ENCODE measurements at places on chromosomes 6 and 20.

DNA sequence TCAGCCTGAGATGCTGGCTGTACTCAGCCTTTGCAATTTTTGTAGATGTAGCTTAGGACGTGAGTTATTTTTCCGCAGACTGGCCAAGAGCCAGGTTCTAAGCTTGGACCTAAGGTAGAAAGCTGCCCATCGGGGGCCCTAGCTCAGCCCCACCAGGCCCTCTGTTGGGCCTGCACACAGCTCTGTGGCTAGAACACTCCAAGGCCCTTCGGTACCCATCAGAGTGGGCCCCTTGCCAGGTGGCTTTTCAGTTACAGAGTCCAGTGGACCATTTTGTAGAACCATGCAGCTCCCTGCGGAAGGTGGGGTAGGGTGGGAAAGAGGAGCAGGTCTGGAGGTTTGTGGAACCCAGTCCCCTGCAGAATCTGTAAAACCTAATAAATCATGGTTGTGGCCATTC, 22.6 kb downstream of the UCKL1 start:
- DNase-seq: no peak

GRCh38 chr6:148177589-148178233, 164.9 kb upstream of the SASH1 start:
- DNase-seq: peak; percentile 22

GRCh38 chr20:25008388-25009217, 16.1 kb upstream of the APMAP start:
- DNase-seq: peak; percentile 2

DNA sequence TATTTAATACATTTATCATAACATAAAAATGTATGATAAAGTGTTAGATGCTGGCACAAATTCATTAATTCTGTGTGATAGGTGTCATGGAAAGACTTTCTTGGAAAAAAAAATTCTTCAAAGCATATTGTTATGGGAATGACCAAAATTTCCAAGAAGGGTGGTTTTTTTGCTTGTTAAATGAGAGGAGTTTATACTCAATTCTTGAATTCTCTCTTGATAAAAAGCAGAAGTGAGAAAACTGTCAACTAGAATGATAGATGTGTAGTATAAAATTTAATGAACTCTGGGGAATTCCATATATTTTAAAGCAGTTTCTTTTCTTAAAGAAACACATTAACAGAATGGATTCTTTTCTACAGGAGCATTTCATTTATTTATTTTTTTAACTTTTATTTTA, 62.0 kb upstream of the SNAP91 start:
- DNase-seq: no peak

GRCh38 chr20:52760791-52761190, 211.4 kb upstream of the TSHZ2 start:
- DNase-seq: no peak

GRCh38 chr20:34538671-34539123, 19.8 kb upstream of the MAP1LC3A start:
- DNase-seq: peak; percentile 66

GRCh38 chr6:35461270-35461669, 6.9 kb upstream of the RPL10A start:
- no peak for DNase-seq

DNA sequence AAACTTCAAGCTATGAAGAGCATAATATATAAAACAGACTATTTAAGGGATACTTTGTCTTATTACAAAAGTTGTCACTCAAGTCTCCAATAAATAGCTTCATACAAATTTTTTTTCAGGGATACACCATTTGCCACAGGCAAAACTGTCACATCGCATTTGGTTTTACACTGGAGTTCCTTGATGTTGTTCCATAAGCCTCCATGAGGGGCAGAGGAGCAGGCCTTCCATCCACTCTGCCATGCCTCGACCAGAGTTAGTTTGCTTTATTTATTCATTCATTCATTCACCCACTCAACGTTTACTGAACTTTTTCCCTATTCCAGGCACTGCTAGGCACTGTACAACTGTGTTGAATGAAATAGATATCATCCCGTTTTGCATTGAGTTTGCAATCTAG, 246.6 kb downstream of the PHF3 start:
- DNase-seq: no peak

GRCh38 chr20:33568868-33569801, 79.2 kb downstream of the CBFA2T2 start:
- DNase-seq: no peak

GRCh38 chr6:40794586-40794985, 207.4 kb upstream of the LRFN2 start:
- no peak for DNase-seq

DNA sequence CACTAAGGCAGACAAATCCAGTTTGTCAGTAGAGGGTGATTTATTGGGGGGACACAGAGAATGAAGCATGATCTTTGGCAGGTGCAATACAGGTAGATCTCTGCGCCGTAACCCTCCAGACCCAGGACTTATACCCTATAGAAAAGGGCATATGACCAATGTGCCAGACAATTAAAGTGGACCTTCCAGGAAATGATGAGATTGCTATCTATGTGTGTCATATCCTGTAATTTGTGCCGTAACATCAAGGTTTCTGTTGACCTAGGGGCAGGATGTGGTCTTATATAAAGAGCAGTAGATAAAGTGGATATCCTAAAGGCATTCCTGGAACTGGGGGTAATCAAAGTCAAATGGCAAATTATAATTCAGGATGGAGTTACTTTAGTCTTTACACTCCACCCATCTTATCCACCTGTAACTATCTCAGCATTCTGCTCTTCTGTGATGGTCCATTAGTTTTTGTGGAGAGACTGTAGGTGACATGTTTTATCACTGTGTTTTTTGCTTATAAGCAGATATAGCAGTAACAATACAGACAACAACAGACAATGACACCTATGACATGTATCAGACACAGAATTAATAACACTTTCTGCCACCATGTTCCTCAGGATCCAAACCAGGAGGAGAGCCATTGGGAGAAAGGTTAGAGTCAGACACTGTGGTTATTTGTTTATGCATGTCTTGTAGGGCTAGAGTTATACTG, 43.1 kb upstream of the ZNF337 start:
- no peak for DNase-seq

DNA sequence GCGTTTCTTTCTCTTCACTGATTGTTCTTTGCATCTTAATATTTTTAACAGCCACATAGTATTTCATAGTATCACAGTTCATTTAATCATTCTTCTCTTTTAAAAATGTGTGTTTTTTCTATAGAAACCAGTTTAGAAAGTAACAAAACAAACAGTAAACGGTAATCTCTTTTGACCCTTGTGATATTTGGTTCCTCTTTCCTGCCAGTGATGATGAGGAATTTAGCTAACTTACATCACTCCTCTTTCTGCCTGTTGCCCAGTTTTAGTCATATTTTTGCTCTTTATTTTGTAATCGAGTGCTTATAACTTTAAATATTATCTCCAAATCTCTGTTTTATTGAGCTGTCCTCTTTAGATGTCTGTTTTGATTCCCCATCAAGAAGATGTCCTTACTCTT, 38.1 kb upstream of the ZBTB24 start:
- DNase-seq: no peak

DNA sequence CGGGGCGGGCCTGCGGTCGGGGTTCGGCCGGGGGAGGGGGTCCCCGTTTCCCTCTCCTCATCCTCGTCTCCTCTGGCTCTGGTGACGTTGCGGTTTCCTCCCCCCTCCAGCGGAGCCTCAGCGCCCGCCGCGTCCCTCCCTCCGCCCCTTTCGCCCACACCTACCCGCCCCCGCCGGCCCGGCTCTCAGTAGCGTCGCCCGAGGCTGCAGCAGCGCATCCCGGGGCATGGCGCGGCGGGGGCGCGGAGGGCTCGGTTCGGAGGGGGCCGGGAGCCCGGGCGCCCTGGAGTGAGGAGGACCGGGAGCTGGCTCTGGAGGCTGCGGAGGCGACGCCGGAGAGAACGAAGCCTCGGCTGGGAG, at the start of gene DSE:
DSE (plus strand) TSS at position 188 of the 360 bp plus-strand sequence. CDS start 28,304 bp downstream, outside the sequence.
- peak; percentile 67 for DNase-seq

DNA sequence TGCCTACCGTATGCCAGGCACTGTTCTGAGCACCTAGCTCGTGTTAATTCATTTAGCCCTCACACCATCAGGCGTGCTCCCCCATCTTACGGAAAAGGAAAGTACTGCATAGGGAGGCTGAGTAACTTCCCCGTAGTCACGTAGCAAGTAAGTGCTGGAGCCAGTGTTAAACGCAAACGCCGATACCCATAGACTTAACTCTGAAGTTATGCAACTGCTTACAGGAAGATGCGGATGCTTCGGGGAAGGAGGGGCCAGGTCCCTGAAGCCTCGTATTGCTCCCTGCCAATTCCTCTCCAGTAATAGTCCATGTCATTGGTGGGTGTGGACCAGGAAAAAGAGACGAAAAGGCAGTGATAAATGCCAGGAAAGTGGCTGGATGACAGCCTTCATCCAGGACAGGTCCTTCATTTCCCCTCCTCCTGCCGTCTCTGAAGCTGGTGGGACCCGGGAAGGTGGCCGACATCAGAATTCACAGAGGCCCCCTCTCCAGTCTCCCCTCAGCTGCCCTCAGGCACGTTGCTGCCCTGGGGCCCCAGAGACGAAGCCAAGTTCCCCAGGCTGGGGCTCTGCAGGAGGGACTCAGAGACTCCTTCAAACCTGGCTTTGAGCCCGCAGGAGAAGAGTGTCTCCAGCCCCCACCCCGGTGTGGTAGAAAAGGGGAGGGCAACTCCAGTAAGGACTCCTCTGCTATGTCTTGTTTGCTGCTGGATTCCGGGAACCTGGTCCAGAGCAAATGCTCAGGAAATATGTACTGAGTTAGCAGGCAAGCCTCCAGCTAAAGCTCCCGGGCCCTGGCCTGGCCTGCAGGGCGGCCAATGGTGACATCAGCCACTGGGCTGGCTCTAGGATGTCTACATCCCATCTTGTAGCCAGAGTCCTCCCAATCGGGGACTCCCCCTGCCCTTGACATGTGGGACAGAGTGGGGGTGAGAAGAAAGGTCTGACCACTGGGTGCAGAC, 37.8 kb downstream of the RAB44 start:
- no peak for DNase-seq

DNA sequence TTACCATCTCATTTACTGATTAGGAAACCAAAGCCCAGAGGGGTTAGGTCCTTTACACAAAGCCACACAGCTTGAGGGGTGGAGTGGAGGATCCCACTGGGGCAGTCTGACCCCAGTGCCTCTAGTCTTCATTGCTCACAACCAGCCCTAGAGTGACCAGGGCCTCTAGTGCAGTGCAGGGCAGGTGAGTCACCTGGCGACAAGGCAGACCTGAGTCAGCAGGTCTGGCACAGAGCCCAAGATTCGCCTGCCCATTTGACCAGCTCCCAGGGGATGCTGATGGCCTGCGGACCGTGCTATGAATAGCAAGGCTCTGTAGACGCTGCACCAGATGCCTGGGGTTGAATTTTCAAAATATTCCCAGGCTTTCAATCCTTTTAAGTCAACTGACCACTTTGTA, 29.9 kb downstream of the CDH26 start:
- no peak for DNase-seq

DNA sequence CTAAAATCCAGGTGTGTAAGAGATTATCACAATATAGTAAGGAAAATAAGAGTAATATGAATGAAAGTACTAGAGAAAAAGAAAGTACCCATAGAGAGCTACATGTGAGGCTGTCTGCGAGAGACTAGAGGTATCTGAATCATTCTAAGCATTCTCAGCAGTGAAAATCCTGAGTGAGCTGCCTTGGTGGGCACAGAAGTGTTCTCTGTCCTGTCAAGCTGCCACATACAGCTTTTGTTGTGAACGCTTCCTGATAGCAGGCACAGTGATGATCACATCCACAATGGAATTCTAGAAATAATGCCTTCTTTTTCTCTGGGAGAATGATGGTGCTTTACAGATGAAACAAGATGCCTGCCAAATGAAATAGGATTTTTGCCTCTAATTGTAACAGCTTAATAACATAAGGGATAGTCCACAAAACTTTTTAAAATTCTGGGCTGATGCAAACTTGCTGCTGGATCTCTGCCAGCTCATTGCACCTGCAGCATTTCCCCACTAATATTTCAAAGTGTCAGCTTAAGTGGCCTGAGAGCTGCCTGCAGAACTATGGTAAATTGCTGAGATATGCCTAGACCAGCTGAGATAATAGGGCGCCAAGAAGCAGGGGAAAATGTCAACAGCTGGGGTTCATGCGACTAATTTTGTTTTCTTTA, 620.5 kb downstream of the DOK5 start:
- DNase-seq: no peak

DNA sequence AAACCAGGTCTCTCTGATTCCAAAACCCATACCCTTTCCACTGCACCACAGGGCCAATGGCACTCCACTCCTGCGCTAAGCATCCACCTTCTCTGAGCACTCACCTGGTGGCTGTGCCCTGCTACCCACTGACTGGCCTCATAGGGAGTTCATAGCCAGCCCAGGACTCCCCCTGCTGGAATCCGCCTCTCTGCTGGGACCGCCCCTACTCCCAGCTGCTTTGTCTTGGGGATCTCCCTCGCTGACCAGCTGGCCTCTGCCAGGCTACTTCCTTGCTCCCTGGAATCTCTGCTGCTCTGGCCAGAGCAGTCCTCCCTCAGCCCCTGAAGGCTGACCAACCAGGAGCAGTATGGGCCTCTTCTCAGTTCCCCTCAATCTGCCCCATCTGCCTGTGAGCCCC, 129.7 kb downstream of the FAXC start:
- DNase-seq: no peak

DNA sequence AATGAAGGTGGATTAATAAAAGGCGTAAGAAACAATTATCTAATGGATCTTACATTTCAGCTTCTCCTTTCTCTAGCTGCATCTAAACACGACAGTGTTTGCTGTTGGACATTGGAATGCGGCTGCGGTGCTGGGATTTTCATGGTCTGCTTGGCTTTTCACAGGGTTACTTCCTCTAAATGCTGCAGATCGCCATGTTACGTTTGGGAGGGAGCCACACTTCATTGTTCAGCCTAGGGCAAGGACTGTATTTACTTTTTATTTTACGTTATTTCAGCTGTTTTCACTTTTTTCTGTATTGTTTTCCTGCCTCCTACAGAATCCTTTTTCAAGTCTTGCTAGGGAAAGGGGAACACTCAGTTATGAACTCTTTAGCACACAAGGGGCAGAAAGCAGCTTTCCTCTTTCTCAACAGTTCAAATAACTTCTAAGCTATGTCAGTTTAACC, 97.9 kb upstream of the MTHFD1L start:
- no peak for DNase-seq

DNA sequence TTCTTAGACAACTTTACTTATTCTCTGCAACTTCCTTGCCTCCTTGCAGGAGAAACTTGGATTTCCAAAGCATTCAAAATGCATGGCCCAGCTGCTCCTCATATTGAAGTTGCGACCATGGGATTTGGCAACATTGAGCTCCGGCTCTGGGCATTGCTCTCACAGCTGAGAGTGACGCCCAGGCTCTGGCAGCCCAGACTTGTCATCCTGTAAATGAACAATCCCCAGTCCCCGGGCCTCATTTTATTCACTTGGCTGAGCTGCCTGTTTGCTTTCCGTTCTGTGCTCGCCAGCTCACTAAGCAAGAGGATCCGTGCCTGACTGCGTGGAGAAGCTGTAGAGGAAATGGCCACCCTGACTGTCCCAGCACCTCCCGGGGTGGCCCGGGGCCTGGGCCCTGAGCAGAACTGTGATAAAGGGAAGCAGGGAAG, 119.5 kb upstream of the CD93 start:
- DNase-seq: no peak

DNA sequence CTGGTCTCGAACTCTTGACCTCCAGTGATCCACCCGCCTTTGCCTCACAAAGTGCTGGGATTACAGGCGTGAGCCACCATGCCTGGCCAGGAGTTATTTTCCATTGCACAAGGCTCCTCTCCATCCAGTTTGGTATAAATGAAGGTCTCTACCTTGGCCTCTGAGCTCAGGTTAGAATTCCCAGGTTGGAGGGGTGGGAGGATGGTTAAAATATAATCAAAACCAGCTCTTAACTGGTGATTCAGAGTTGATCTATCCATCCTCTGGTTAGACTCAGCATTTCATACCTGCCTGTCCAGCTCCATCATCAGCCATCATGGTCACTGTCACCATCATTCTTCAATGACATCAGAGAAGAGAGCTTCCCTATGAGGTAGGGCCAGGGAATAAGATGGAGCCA, 2.6 kb upstream of the SLC22A7 start:
- no peak for DNase-seq
